ENCODE measurements at places on chromosomes 12 and 14. TPM values are rescaled to one million over a fixed set of nuclear protein-coding genes. Genes with fewer than 3 reads are reported as not detected.

The ANG gene
- 20.1 TPM for total RNA-seq

The LRP10 gene
- 203 TPM for total RNA-seq

The NEMF gene
- total RNA-seq: 120 TPM

- no peak for DNase-seq
Measured at GRCh38 chr14:93997082-93997481, at the start of gene CCDC197. Gene CCDC197 (plus strand): TSS chr14:93997301. CDS start chr14:93998132, 831 bp downstream.

- no peak for DNase-seq
Measured at GRCh38 chr14:58607952-58608317, 29.8 kb upstream of the DACT1 start.
